ENCODE measurements at places on chromosomes 12 and 14. TPM values are rescaled to one million over a fixed set of nuclear protein-coding genes. Genes with fewer than 3 reads are reported as not detected.

Gene P2RX2
- 2.8 TPM for polyA plus RNA-seq

Gene KLRC1
- polyA plus RNA-seq, result 2.3 TPM

Gene PHLDA1
- polyA plus RNA-seq, result 2.2 TPM

- no peak overlapping the region for H3K27ac ChIP-seq
- H3K4me1 ChIP-seq, result no peaks in the 10 kb centered on the region
- no peaks in the 10 kb centered on the region for H3K27me3 ChIP-seq
- H3K4me3 ChIP-seq, result no peak overlapping the region
- no peaks in the 10 kb centered on the region for H3K36me3 ChIP-seq
- DNase-seq, result no peak
Observed at GRCh38 chr12:16492820-16493797, 112.9 kb downstream of the LMO3 start.

- no peaks in the 10 kb centered on the region for H3K27me3 ChIP-seq
- no peak for DNase-seq
- H3K27ac ChIP-seq, result no peak overlapping the region
- H3K4me1 ChIP-seq, result peaks cover 7% of the 10 kb centered on the region
- no peaks in the 10 kb centered on the region for H3K36me3 ChIP-seq
- H3K4me3 ChIP-seq, result no peak overlapping the region
Observed at GRCh38 chr12:25256826-25257225, 6.1 kb upstream of the KRAS start.

DNA sequence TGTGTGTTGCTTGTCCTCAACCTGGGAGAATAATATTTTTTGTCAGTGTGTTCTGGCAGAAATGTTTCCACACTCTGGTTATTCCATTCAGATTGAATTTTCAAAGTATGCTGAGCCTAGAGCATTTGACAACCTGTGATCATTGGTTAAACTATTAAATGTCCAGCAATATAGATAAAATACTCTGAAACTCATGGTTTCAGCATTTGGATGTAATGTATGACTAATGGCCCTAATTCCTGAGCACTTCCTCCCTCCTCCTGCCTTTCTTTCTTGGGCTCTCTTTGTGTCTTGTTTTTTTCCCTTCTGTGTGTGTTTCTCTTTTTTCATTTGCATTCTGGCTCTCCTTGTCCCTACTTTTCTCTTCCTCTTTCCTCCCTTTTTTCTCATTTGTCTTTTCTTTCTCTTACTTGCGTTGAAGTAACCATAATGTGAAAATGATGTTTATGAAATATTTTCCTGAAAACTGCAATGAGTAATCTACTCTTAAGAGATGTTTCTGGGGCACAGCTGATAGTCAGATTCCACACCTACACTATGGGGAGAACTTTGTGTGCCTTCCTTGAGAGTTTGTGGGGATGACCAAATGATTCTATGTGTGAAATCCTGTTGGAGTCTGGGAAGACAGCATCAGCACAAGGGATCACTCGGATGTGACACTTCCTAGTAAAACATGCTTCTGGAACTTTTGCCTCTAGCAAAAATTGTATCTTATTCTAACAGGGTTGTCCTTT, 74.6 kb downstream of the FRMD6 start:
- peaks cover 27% of the 10 kb centered on the region for H3K36me3 ChIP-seq
- no peak overlapping the region for H3K4me3 ChIP-seq
- no peak overlapping the region for H3K27ac ChIP-seq
- H3K27me3 ChIP-seq, result no peaks in the 10 kb centered on the region
